NCI-H1436 (cell line): ENCODE measurements at places on chromosomes 13 and 19.

DNA sequence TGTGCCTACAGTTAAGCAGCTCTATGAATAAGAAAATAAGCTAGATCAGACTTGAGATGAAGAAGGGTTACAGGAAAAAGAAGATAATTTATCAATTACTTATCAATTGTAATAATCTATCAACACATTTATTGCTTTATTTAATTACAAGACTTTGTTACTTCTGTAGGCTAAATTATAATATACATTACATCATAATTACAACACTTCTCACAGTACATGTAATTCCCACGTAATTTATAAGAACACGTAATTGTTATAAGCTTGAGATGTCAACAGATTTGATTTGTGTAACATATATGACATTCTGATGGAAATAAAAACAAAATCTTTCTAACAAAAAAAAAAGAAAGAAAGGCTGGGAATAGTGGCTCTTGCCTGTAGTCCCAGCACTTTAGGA lies 36.8 kb downstream of the NEK5 start:
- no peak for DNase-seq

GRCh38 chr13:107562203-107562602 lies 653.1 kb downstream of the LIG4 start:
- no peak for DNase-seq

GRCh38 chr13:52165411-52165810 lies 6.0 kb upstream of the NEK3 start:
- DNase-seq = no peak

DNA sequence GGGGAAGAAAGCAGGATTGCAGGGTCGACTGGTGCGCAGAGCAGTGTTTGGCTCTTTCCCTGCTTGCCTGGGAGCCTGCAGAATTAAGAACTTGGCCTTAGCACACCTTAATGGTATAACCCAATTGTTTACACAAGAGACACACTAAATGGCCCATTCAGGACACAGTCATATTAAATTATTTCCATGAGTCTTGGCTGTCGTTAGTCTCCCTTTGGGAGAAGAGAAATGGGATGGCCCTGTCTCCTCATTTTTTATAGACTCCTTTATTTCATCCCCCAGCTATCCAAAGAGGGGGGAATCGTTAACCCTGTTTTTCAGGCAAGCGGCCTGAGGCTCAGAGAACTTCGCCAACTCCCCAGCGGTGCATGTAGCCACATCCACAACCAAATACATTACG lies 282.5 kb downstream of the SUCLA2 start:
- no peak for DNase-seq

DNA sequence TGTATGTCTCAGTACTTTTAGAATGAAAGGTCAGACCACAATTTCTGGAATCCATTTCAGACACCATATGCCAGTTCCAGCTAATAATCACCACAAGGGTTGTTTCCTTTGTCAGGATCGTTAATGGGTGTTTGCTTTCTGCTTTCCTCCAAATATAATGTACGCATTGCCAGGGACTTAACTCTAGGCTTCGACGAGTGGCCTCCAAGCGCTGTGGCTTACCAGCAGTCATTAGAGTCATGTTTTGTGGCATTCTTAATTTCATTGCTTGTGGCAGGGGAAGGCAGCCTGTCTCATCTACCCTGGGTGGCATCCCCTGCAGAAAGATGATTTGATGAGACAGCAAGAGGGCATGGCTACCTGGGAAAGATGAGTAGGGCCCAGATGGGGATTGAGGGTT lies 22.5 kb downstream of the SAFB start:
- peak; percentile 46 for DNase-seq

DNA sequence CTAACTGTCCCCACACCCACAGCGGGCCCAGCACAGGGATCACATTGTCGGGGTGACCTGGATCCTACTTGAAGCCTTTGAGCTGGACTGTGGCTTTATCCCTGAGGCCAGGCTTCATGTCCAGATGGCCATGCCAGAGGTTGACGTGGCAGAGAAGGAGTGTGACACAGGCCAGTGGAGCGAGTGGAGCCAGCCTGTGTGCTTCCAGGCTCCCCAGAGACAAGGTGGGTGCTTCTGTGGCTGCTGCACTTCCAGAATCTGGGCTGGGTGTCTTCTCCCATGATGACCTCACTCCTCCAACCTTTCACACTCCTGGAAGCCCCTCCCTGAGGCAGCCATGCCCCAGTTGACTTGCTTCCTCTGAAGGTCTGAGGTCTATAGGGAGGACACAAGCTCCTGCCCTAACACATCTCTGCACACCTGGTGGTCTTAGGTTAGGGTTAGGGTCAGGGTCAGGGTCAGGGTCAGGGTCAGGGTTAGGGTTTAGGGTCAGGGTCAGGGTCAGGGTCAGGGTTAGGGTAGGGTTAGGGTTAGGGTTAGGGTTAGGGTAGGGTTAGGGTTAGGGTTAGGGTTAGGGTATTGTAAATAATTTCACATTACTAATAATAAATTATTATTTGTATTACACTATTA lies 13.1 kb upstream of the MZF1 start:
- DNase-seq = no peak

DNA sequence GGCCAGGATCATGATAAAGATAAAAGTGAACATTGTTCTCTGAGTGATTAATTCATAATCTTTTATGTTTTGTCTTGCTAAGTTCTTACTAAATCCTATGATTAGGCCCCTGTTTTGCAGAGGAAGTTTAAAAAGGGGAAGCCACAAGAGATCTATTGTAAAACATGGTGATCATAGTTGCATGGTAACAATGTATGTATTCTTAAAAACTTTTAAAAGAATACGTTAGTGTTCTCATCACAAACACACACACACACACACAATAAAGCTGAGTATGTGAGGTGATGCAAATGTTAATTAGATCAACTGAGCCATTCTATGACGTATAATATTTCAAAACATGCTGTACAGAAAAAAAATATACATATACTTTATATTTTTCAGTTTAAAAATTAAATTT lies 51.2 kb downstream of the MBD3L2B start:
- DNase-seq = no peak

- peak; percentile 28 for DNase-seq
These were observed 1505.1 kb upstream of the SLC10A2 start for GRCh38 chr13:104571161-104571892.

- no peak for DNase-seq
These were observed 23.1 kb upstream of the INTS6 start for GRCh38 chr13:51475727-51476501.

DNA sequence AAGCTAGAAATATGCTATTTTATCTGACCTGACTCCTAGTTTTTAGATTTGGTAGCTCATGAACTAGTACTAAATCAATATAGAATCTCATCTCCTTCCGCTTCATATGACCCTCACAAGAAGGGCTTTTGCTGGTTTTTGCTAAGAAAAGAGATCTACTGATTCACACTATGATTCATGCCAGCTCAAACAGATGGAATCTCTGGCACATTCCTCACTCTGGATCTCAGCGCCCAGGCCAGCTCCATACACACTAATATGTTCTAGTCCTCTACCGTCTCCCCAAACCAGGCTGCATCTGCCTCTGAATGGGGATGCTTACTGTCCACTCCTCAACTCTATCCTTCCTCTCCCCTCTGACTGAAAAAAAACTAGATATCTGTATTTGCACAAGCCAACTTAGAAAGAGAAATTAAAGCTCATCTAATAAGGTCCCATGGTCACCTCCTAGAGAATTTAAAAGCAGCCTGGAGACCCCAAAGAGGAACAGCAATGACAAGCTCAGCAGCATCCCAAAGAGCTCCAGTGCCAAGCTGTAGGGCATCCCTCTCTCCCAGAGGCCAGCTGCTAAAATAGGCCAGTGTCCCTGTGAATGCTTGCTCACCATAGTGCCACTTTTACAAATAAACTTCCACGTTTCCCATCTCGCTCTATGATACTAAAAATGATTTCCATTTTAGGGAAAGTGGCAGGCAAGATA lies 74.9 kb downstream of the LHFPL6 start:
- no peak for DNase-seq

DNA sequence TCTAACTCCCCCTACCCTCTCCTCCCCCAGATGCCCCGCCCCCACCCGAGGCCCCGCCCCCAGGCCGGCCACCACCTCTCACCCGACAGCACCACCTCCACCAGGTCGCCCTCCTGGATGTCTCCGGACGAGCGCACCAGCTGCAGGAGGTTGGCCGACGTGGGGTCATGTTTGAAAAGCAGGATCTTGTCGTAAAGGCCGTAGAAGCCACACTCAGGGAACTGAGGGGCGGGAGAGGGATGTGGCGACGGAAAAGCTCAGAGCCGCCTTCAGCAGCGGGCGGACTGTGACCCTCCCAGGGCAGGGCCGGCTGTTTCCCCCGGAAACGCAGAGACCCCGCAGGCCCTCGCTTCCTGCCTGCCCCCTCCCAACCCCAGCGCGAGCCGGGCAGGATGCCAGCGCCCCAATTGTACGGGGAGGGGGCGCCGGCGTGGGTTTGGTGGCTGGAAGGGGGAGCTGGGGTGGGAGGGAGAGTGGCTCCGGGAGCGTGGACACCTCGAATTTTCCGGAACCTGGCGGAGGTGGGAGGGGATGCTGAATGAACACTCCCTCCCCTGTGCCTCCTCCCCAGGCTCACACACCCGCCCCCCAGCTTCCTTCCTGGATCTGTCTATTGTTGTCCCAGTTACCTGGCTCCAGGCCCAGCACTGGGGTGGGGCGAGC lies 3.0 kb downstream of the PRKD2 start:
- DNase-seq = peak; percentile 61

DNA sequence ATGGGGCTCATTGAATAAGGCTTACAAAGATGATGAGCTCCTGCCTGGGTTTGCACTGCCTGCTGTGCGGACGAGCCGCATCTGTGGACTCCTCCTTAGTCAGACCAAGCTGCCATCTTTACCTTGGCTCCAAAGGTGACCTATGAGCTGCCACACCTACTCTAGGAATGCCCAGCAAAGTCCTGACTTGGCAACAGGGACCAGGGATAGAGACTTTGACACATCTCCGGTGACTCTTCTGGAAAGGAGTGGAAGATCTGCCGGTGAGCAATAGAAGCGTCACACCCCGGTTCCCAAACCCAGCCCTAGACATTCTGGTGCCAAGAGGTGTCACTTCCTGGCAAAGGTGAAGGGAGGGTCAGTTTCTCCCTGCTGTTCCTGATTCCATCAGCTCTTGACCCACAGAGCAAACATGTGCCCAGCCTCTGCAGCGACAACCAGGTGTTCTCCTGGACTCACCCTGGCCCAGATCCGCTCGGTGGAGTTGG lies 50.2 kb upstream of the GTF3A start:
- DNase-seq = no peak

GRCh38 chr13:33743438-33744368 lies 74.2 kb upstream of the RFC3 start:
- no peak for DNase-seq

DNA sequence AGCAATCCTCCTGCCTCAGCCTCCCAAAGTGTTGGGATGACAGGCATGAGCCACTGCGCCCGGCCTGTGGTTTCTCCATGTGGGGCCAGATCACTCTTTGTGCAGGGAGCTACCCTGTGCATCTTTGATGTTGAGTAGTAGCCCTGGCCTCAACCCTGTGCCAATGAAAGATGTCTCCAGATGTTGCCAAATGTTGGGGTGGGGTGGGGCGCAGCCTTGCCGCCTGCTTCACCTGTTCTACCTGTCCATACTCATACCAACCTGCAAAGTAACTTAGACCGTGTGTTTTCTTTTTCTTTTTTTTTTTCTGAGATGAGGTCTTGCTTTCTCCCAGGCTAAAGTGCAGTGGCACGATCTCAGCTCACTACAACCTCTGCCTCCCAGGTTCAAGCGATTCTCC lies 20.9 kb downstream of the IER2 start:
- no peak for DNase-seq

DNA sequence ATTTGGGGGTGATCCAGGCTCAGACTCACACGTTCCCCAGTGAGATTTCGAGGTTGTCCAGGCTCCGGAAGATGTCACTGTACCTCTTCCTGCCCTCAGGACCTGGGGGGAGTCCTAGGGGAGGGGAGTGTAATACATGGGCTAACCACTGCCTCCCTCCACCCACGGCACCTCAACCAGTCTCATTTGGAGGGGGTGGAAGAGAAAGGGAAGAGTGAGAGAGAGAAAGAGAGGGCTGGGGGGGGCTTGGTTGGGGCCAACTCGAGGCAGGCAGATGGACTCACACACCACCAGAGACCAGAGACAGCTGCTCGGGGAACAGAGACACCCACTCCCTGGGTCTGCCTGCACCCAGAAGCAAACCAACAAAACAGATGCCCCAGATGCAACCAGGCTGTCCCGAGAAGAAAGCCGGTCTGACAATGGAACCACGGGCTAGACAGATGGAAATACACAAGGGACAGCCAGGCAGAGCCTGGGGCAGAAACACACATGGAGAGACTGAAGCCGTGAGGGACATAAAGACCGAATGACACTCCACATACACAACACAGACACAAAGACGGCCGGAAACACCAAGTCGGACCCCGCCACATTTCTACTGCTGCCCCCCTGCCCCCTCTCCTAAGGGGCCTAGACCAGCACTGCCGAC lies 825 bp downstream of the GMIP start:
- DNase-seq = no peak

GRCh38 chr13:41244556-41244955 lies 18.8 kb downstream of the MTRF1 start:
- no peak for DNase-seq

- DNase-seq = no peak
These were observed 3.6 kb upstream of the HPN start for GRCh38 chr19:35037716-35038622.

GRCh38 chr19:18879579-18880373 lies 16.2 kb downstream of the CERS1 start:
- DNase-seq = peak; percentile 56

- no peak for DNase-seq
These were observed 87.0 kb upstream of the HTR2A start for GRCh38 chr13:46983881-46984280.

DNA sequence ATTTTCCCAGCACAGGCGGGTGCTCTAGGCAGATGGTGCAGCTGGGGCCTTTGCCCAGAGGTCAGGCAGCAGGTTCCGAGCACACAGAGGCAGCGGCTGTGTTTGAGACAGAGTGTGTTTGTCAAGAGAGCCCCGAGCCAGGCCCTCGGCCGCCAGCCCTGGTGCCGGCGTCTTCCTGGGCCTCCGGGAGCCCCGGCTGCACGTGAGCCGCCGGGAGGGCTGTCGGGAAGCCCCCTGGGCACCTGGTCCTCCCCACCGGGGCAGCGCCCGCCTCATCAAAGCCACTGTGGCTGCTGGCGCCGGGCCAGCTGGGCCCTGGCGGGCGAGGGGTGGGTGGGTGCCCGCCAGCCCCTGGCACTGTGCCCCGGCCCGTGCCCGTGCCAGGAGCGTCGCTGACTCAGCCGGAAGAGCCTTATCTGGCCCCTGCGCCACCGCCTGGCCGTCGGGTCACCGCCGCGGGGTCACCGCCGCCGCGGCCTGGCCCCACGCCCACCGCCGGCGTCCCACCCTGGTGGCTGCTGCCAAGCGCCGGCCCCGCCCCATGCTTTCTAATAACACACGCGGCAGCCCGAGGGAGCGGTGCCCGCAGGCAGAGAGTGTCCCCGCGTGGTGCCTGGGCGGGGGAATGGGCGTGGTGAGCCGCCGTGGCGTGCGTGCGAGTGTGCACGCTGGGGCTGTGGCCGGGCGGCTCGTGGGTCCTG lies 14.9 kb downstream of the ARID3A start:
- peak; percentile 61 for DNase-seq

DNA sequence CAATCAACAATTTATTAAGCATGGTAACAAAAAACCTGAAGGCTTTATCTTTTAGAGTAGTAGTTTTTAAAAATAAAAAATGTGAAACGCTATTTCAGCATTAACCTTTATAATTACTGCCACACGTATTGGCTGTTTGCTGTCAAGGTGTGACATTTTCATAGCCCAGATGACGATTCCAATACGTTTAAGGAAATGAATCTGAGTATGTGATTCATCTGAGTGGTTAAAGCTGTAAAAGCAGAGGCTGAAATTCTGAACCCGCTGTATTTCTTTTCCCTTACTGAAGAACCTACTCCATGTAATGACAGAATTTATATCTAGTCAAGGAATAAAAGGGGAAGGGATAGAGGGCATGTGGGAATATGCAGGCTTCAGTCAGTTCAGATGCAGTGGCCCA lies 166.0 kb downstream of the LMO7 start:
- no peak for DNase-seq
